ENCODE measurements at places on chromosomes 7 and 10.

DNA sequence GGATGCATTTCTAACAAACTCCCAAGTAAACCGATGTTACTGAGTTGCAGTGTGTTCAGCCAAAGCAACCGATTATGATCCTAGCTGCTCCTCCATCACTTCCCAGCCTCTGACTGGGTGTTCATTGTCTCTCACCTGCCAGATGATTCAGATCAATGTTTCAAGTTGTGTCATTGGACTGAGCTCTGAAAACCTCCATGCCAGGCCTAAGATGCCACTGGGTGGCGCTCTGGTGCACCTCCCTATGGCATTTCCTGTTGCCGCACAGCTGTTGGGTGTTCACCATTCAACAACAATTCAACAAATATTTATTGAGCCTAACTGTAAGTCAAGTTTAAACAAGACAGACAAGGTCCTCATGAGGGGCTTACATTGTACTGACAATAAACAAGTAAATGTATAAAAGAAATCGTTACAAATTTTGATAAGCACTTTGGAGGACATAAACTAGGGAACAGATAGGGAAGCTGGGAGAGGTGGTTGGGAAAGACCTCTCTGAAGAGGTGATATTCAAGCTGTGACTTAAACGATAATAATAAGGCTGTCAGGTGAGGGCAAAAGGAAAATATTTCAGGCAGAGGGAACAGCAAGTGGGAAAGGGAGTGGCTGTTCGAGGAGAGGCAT is 22.8 kb downstream of the RGR start:
- peak; percentile 23 for DNase-seq

- DNase-seq = no peak
Measured at GRCh38 chr10:110493832-110494426, 3.8 kb upstream of the DUSP5 start.

- DNase-seq = no peak
Measured at GRCh38 chr7:36787933-36788378, 63.7 kb upstream of the AOAH start.

- DNase-seq = no peak
Measured at GRCh38 chr7:68381731-68382130, 1216.5 kb upstream of the AUTS2 start.

DNA sequence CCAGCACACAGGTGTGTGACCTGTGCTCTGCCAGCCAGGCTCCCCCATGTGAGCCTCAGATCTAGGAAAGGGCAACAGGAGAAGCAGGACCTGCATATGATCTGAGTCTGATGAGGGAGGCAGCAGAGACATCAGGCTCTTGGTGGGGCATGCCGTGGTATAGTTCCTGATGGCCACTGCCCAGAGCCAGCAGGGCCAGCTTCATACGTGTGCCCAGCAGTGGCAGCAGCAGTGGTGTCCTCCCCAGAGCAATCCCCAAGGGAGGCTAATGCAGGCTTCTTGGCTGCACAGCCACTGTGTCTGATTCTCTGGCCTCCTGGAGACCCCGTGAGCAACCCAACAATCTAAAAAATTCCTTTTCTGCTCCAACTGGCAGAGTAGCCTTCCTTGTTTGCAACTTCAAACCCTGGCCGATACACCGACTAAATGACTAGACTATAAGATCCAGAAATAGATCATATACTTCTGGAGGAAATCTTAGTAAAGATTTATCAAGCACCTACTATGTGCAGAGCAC is 230.6 kb upstream of the ZMIZ1 start:
- no peak for DNase-seq

DNA sequence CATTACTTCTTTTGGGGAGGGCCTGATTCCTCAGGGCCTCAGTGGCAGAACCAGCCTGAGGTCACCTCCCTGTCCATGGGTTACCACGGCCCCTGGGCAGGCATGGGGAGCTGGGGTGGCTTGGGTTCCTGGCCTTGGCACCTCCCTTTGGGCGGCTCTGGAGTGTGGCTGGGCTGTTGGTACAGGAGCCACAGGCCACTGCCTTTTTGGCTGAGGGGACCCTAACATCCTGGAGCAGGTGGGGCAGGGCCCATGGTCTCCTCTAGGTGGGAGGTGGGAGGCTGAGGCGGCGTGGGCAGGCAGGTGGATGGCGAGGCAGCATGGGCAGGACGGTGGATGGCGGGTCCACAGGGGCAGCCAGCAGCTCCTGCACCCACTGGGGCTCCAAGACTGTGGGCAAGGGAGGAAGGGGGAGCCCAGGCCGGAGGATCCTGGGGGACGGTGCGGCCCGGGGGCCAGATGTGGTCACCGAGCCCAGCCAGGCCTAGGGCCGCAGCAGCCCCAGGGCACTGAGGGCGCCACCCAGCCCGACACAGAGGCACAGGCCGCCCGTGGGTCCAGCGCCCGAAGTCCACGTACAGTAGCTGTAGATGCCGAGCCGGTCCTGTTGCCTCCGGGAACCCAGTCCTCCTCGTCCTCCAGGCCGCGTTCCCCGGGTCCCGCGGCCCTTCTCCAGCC is 2.4 kb upstream of the SYCE1 start:
- DNase-seq = no peak

GRCh38 chr7:117715784-117716445 is 157.3 kb downstream of the CTTNBP2 start:
- no peak for DNase-seq

GRCh38 chr7:29896685-29897411 is 90.5 kb downstream of the WIPF3 start:
- DNase-seq = no peak

DNA sequence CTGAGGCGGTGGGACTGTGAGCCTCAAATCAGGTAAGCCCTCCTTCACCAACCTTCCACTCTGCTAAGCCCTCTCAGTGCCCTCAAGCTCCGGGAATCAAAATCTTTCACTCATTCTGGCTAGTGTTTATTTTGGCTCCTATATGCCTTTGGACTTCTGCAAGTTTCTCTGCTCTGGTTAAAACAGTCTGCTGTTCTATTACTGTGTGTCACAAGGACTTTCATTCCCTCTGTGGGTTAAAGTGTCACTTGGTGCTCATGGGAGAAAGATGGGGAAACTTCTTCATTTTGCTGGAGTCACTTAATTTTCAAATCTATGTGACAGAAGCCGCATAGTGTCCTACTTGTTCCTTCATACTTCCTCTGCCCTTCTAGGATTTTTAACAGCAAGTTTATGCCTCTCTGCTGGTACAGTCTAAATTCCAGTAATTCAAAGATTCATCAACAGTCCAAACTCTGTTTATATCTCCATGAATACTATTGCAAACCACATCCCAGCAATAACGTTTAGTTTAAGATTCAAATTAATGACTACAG is 61.3 kb downstream of the CD36 start:
- no peak for DNase-seq

DNA sequence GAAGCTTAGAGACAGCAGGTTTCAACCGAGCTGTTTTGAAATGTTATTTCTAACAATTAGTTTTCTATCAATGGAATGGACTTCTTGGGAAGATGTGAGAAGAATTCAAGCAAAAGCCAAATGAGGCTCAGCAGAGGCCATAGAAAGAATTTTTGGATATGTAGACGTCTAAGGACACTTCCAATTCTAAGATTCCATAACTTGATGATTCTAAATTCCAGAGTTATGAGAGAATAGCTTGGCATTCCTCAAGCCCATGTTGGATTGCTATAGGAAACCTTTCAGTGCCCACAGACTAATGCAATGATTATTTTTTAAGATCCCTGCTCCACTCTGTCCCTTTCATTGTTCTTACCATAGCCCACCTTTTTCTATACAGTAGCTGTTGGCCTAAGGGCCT is 77.2 kb upstream of the PALS2 start:
- DNase-seq = no peak

GRCh38 chr7:139998572-139998971 is 64.2 kb downstream of the PARP12 start:
- DNase-seq = no peak

GRCh38 chr10:101536800-101537199 is 51.3 kb downstream of the POLL start:
- DNase-seq = no peak

- no peak for DNase-seq
Measured at GRCh38 chr10:24156686-24157085, 52.3 kb upstream of the KIAA1217 start.

- no peak for DNase-seq
Measured at GRCh38 chr7:157570531-157571200, 233.9 kb downstream of the DNAJB6 start.

- no peak for DNase-seq
Measured at GRCh38 chr7:3995187-3995586, 686.9 kb upstream of the FOXK1 start.

GRCh38 chr10:79161557-79161956 is 92.8 kb downstream of the ZMIZ1 start:
- DNase-seq = no peak

GRCh38 chr7:129857313-129857712 is 95.4 kb downstream of the UBE2H start:
- DNase-seq = no peak

GRCh38 chr10:44673245-44673983 is 237.7 kb upstream of the TMEM72 start:
- DNase-seq = no peak

GRCh38 chr7:33654676-33655075 is 250.7 kb upstream of the BMPER start:
- no peak for DNase-seq
